ENCODE measurements at places on chromosomes 7 and 10.
A peak's percentile ranks its signal among the peaks of the same experiment; 100 is the strongest.

DNA sequence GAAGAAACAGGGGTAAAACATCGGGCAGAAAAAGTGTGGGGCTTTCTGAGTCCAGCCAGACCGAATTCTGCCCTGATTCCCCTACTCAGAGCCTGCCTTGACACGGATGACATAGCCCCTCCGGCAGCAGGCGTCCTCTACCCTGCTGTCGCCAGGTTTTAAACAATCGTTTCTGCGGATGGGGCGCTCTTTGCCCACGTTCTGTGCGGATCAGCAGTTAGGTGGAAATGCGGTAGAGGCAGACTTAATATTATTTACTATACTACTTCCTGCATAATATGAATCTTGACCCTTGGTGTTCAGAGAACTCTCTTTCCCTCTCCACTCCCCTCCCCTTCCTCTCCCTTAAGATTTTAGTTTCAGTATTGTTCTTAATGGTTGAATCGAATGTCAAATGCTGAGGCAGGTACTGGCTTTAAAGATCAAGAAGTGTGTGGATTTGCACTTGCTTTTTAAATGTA is 2.4 kb downstream of the GATA3 start:
- no peak for DNase-seq
- H3K4me3 ChIP-seq, result peak overlapping the region; percentile 34
- no peak overlapping the region for H3K27ac ChIP-seq
- no peaks in the 10 kb centered on the region for H3K27me3 ChIP-seq

DNA sequence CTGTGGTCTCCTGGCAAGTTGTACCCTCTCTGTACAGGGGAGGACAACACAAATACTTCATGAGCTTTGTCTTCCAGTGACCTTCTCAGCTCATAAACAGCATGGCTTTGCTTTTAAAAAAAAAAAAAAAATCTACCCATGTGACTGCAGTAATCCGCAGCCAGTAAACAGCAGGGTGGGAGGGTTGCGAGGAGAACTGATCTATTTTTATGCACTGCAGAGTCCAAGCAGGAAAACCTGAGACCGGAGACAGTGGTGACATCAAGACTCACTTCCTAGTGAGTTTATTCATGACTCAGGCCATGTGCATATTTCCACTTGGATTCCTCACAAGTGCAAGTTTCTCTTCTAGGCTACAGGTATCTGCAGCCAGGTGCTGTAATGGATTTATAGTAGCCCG is 127.9 kb downstream of the NRF1 start:
- H3K27me3 ChIP-seq, result no peaks in the 10 kb centered on the region
- no peaks in the 10 kb centered on the region for H3K4me1 ChIP-seq
- no peak overlapping the region for H3K4me3 ChIP-seq
- DNase-seq, result no peak
- no peaks in the 10 kb centered on the region for H3K36me3 ChIP-seq
- H3K27ac ChIP-seq, result no peak overlapping the region

GRCh38 chr10:124153023-124153826 is 59.8 kb upstream of the CHST15 start:
- peak; percentile 93 for DNase-seq
- no peak overlapping the region for H3K4me3 ChIP-seq
- H3K36me3 ChIP-seq, result no peaks in the 10 kb centered on the region

GRCh38 chr10:65827359-65827758 is 1098.5 kb upstream of the LRRTM3 start:
- H3K27me3 ChIP-seq, result no peaks in the 10 kb centered on the region
- H3K4me1 ChIP-seq, result no peaks in the 10 kb centered on the region
- H3K4me3 ChIP-seq, result no peak overlapping the region
- H3K36me3 ChIP-seq, result no peaks in the 10 kb centered on the region
- H3K27ac ChIP-seq, result no peak overlapping the region

DNA sequence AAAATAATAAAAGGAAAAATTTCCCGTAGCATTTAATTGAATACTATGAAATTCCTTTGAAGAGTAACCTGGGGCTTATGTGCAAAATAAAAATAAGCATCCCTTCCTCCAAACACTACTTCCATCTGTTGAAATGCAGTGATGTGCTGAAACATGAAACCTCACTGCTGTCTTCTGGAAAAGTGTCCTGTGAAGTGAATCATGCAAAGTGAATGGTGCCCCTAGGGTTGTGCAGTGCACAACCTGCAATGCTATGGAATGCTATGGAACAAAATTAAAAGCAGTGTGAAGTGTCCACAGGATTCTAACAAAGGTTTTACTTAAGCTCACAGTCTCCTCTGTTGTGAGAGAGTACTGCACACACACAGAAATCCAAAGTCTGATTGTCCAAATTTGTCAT is 480.9 kb downstream of the ETV1 start:
- no peaks in the 10 kb centered on the region for H3K36me3 ChIP-seq
- no peaks in the 10 kb centered on the region for H3K4me1 ChIP-seq
- no peak overlapping the region for H3K4me3 ChIP-seq
- DNase-seq, result no peak
- H3K27ac ChIP-seq, result no peak overlapping the region

Data from mesendoderm (in vitro differentiated cells).